ENCODE measurements at places on chromosomes 1 and 21. TPM values are rescaled to one million over a fixed set of nuclear protein-coding genes. Genes with fewer than 3 reads are reported as not detected.
A peak's percentile ranks its signal among the peaks of the same experiment; 100 is the strongest.

DNA sequence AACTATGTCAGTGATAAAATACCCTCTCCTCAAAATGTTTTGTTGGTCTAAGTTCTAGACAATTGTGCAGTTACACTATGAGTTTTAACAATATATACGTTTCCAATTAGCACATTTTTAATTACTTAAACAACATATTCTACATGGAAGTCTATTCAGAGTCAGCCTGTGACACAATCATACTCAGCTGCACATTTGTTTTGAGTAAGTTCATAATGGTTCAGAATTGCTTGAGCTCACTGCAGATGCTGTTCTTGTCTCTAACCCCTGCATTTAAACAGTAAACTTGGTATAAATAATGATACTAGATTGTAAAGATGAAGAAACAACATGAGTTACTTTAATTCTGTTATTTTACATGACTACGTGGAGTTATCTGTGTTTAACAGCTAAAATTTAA is 30.6 kb downstream of the CDKN2C start:
- no peak for DNase-seq

- no peak for DNase-seq
Measured at GRCh38 chr1:2812136-2812535, 10.6 kb upstream of the TTC34 start.

DNA sequence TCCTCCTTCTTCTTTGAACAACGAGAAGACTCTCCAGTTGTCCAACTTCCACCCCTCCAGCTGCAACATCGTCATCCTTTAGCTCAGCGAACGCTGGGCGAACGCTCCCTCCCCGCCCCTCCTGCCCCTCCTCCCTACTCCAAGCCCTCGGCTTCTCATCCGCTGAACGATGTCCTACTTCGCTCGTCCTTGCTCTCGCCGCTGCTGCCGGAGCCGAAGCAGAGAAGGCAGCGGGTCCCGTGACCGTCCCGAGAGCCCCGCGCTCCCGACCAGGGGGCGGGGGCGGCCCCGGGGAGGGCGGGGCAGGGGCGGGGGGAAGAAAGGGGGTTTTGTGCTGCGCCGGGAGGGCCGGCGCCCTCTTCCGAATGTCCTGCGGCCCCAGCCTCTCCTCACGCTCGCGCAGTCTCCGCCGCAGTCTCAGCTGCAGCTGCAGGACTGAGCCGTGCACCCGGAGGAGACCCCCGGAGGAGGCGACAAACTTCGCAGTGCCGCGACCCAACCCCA is at the start of gene BCAN:
TSS of gene BCAN (plus strand) at position 357 of the 504 bp plus-strand sequence. CDS start 3,938 bp downstream, outside the sequence.
- DNase-seq, result peak; percentile 50

GRCh38 chr1:85090225-85090624 is 41.9 kb upstream of the MCOLN3 start:
- peak; percentile 34 for DNase-seq

DNA sequence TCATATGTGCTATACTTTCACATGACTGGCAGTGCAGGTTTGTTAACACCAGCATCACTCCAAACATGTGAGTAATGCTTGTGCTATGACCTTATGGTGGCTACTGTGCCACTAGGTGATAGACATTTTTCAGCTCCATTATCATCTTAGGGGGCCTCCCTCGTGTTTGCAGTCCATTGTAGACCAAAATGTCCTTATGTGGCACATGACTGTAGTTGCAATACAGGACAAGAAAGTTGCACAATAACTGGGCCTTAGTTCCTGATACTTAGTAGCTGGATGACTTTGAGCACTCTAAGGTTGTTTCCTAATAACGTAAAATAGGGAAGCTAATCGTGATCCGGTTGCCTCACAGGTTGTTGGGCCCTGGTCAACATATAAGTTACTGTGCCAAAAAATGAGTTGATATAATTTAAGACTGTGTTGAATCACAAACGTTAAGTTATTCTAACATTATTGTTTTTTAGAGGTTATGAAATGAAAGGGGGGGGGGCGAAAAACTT is 511 bp upstream of the SNX27 start:
- peak; percentile 32 for DNase-seq

DNA sequence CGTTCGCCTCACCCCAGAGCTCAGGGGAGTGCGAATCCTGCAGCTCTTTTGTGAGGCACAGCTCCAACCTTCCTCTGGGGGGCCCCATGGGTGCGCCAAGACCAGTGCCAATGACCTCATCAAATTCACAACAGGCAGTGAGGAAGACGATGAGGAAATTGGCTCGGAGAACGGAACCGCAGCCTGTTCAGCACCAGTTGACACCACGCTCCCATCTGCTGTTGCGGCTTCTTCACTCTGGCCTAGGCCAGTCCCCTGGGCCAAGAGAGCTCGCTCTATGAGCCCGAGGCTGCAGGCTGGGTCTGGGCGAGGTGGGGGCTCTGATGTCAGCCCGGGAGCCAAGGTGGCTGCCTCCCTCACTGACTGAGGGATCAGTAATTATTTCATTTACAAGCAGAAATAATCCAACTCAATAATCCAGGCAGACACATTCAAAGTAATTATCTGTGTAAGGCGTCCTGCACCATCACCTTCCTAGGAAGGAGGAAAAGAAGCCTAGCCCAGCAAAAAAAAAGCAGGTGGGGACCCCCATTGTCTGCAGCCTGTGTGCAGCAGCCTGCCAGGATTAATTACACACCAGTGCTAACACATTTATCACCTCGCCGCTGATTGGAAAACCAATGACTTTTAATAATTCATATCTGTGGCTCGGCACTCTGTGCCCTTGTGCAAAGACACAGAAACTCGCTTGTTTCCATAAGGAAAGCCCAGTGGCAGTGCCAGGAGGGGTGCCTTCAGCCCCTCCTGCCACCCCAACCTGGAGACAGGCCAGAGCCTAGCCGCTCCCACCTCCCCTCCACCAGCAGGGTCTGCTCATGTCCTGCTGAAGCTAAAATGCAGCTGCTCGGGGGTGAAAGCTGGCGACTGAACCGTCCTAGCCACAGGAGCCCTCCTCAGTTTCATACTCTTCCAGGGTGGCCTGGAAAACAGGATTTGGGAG is 1.9 kb downstream of the PLEKHA6 start:
- DNase-seq, result no peak

DNA sequence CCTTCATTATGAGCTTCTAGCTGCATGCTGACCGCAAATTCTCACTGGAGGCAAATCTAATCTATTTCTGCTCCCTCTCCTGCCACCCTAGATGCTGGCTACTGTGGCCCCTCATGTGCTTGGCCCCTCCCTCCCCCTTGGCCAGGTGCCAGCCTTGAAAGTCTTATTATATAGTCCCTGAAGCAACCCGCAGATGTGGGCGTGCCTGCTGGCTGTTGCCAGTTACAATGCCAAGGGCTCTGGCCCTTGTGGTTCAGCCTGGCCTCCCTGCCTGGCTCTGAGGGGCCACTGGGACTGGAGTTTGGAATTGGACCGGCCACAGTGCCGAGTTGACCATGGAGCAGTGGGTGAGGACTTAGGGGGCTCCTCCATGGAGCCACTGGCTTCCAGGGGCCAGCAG is 78.9 kb upstream of the ACTRT2 start:
- no peak for DNase-seq

DNA sequence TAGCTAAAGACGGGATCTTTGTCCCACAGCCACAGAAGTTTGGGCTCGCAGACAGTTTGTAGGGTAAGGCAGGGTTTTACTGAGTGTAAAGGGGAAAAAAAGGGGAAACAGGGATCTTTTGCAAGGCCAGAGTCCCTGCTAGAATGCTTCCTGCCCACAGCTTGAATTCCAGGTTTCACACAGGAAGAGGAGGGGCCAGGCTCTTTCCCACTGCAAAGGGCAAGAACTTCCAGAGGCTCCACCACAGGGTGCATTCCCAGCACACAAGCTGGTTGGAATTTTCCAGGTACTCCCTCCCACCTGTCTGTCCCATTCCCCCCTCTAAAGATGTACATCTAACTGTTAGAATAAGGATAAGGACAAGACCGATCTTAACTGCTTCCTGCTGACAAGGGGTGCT is 1126.9 kb downstream of the KCNT2 start:
- no peak for DNase-seq

- DNase-seq, result no peak
Measured at GRCh38 chr21:46054451-46054881, 43.4 kb upstream of the COL6A2 start.

DNA sequence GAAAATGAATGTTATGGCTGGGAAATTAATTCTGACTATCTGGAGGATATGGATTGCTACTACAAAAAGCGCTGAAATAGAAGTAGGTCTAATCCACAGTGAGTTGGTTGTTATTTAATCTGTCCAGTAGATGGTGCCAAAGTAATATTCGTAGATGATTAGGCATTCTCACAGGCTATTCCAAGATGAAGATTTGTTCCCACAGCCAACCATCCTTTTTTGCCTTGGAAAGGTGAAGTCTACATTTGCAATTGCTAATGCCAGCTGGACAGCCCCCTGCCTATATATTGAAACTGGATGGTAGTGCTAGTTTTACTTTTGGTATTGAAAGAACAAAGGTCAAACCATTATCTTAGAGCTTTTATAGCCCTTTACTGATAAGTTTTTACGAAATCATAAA is 43.8 kb downstream of the RBM11 start:
- DNase-seq, result no peak

DNA sequence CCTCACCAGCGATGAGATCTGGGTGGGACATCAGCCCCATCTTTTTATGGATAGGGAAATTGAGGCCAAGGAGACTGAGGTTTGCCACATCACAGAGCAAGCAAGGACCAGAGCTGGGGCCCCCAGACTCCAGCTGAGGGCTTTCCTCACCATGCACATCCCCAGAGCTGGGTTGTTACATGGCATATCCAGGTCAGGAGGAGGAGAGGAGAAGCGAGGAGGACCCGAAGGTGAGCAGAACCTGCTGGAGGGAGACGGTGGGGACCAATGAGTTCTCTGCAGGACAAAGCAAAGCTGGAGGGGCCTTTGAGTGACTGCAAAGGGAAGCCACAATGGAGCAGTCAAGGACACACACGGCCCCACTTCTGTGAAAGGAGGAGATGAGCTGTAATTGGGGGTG is 255.5 kb upstream of the CSF3R start:
- no peak for DNase-seq

GRCh38 chr1:85585799-85586198 is 5.2 kb downstream of the CCN1 start:
- no peak for DNase-seq

DNA sequence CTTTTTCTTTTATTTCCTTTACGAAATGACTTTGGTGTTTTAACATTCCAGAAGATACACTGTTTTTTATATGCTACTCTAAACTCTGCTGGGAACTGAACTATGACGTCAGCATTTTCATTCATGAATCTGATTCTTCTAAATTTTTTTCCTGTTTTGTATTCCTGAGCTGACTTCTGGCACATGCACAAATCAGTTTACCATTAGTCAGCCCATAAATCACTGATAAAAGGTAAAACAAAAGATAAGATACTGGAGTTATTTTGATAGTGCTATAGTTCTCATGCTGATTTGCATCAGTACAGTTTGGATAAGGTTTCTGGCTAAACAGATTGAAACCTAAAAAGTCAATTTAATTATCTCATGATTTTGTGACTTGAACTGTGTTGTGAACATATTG is 10.4 kb downstream of the CAMTA1 start:
- no peak for DNase-seq

DNA sequence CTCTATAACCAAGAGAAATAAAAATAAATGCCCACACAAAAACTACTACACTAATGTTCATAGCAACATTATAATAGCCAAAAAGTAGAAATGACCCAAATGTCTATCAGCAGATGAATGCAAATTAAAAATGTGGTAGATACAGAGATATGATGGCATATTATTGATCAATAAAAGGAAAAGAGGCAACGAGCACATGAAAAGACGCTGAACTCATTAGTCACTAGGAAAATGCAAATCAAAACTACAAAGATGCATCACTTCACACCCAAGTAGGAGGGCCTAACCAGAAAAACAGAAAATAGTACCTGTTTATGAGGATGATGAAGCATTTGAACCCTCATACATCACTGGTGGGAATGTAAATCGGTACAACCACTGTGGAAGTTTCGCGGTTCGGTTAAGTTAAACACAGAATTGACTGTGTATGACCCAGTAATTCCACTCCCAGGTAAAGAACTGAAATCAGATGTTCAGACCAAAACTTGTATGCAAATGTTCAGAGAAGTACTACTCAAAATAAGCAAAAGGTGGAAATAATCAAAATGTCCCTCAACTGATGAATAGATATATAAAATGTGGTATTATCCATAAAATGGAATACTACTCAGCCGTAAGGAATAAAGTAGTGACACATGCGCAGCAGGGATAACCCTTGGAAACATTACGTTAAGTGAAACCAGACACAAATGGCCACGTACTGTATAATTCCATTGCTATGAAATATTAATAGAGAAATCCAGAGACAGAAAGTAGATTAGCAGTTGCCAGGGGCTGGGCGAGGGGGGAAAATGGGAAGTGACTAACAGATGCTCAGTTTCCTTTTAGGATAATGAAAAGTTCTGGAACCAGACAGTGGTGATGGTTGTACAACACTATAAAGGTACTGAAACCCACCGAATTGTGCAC is 3.1 kb downstream of the USP48 start:
- peak; percentile 35 for DNase-seq

GRCh38 chr1:9135073-9135836 is 6.4 kb upstream of the GPR157 start:
- DNase-seq, result no peak

DNA sequence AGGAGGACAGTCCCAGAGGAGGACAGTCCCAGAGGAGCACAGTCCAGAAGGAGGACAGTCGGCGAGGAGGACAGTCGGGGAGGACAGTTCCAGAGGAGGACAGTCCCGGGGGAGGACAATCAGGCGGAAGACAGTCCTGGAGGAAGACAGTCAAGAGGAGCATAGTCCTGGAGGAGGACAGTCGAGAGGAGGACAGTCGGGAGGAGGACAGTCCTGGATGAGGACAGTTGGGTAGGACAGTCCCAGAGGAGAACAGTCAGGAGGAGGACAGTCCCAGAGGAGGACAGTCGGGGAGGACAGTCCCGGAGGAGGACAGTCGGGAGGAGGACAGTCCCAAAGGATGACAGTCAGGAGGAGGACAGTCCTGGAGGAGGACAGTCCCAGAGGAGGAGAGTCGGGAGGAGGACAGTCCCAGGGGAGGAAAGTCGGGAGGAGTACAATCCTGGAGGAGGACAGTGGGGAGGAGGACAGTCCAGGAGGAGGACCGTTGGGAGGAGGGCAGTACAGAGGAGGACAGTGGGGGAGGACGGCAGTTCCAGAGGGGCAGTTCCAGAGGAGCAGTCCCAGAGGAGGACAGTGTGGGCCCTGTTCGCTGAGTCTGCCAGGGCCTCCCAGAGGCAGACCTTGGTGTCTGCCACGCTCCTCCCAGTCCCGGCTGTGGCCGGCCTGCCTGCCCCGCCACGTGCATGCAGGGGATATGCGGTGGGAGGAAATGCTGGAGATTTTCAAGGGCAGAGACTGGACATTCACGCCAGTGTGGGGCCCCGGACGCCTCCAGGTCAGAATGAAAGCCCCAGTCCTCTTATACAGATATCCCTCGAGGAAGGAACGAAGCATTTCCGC is 183.8 kb upstream of the ARHGEF16 start:
- DNase-seq, result no peak

- DNase-seq, result no peak
Measured at GRCh38 chr1:56821462-56821797, 2.2 kb upstream of the FYB2 start.

GRCh38 chr1:3364551-3364950 is 89.9 kb upstream of the ARHGEF16 start:
- no peak for DNase-seq

SLC25A34 gene
- 1.6 TPM for total RNA-seq

CD48 gene
- total RNA-seq, result 249 TPM

FCRL5 gene
- total RNA-seq, result 3.6 TPM

PGLYRP3 gene
- total RNA-seq, result not detected

ARMH1 gene
- total RNA-seq, result 25.5 TPM

CYP4A22 gene
- total RNA-seq, result not detected

HAO2 gene
- not detected for total RNA-seq

AIRE gene
- not detected for total RNA-seq

UTS2 gene
- total RNA-seq, result 7.7 TPM

ADGRL4 gene
- total RNA-seq, result not detected

FAM177B gene
- not detected for total RNA-seq

ANKRD45 gene
- not detected for total RNA-seq
